T-cell (primary cell): ENCODE measurements at places on chromosomes 6 and 20. TPM values are rescaled to one million over a fixed set of nuclear protein-coding genes. Genes with fewer than 3 reads are reported as not detected.

DNA sequence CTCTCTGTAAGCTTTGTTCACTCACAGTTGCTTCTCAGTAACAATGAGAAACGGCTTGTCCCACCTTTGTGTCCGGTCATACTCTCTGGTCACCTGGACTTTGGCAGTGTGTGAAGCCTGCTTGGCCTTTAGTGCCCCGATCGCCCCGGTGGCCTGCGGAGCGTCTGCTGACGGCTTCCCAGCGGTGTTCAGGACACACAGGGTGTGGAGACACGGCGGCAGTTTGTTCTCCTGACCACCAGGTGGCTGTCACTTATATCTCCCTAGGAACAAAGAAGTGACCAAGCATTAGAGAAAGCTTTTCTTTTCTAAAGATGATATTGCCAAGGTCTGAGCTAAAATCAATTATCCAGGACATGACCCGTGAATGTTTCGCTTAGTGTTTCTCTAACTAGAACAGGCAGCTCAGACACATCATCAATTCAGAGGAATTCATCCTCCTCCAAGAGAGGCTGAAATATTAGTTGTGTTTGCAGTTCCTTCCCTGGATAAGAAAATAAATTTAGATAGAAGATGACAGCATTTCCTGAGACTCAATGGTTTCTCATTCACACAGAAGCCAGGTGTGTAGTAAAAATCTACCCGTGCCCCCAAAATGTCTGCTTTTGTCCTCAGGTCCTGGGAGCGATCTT lies 167.4 kb upstream of the THBS2 start:
- DNase-seq = no peak

- no peak for DNase-seq
Measured at GRCh38 chr6:79610306-79611009, 20.7 kb upstream of the SH3BGRL2 start.

GRCh38 chr6:79168695-79168980 lies 65.8 kb downstream of the HMGN3 start:
- DNase-seq = no peak

- no peak for DNase-seq
Measured at GRCh38 chr6:31251261-31251660, 20.6 kb downstream of the HLA-C start.

- DNase-seq = no peak
Measured at GRCh38 chr6:158086504-158087223, 81.4 kb downstream of the SERAC1 start.

DNA sequence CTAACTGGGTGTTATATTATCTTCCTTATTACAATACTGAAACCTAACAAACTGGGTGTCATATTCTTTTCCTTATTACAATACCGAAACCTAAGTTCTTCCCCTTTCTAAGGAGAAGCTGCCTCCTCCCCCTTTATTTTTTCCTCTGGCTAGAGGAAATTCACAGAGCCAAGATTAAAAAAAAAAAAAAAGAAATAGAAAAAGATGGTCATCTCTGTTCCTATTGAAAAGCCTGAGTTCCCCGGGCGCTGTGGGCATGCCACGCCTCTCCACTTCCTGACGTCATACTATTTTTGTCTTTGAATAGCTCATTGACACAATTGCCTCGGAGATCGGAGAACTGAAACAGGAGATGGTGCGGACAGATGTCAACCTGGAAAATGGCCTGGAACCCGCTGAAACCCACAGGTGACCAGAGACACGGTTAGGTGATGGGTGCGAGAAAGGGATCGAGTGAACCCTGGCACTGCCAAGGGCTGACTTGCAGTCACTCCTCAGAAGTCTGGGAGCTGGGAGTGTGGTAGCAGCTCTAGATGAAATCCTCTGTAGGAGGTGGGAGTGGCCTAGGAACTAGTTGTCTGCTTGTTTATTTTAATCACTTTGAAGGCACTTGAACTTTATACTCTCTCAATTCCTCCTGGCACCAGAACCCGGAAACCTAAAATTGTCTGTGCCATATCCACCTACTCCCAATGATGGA lies 82.2 kb upstream of the NAA20 start:
- no peak for DNase-seq

- no peak for DNase-seq
Measured at GRCh38 chr6:150142670-150143515, at the start of gene PPP1R14C. TSS of gene PPP1R14C (plus strand) at chr6:150143044. CDS start at chr6:150143193, 149 bp downstream.

EIF2S2 gene
- total RNA-seq = 20.6 TPM
